Activated CD4-positive, alpha-beta T cell treated with anti-CD3 and anti-CD28 coated beads, Interleukin-2, Interleukin-6, amounts not matched to agents 100 ng/mL and 50 ng/mL, durations not matched to agents 16 hours and 8 hours (primary cell): ENCODE measurements at places on chromosomes 16 and 17.

DNA sequence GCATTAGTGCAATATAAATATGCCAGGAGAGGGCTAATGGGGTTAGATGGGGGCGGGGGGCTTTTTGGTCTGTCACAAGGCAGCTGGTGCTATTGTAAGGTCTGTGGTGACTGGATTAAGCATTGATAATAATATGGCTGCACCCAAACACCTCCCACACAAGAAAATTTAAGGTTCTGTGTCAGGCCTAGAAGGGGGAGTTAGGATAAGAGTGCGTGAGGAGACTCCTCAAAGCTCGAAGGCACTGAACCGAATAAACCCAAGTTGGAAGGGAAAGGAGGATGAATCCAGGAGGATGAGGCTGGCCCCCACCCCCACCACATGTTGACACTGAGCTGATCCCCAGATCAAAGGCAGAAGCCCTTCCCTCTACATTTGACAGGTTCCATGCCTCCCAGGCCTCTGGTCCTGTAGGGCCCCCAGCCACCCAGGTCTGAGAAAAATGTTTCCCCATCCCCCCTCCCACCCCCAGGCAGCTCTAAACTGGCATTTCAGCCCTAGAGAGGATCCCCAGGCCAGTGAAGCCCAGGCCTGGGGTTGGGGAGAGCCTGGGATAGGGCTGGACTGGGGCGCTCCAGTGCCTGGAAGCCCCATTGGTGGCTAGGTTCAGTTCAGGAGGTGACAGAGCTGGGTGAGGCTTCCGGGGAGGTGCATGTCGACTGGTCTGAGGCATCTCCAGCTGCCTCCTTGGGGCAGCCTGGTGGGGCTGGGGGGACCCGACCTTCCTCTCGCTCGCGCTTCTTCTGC, 1.7 kb downstream of the HOXB1 start:
- no peak for DNase-seq

DNA sequence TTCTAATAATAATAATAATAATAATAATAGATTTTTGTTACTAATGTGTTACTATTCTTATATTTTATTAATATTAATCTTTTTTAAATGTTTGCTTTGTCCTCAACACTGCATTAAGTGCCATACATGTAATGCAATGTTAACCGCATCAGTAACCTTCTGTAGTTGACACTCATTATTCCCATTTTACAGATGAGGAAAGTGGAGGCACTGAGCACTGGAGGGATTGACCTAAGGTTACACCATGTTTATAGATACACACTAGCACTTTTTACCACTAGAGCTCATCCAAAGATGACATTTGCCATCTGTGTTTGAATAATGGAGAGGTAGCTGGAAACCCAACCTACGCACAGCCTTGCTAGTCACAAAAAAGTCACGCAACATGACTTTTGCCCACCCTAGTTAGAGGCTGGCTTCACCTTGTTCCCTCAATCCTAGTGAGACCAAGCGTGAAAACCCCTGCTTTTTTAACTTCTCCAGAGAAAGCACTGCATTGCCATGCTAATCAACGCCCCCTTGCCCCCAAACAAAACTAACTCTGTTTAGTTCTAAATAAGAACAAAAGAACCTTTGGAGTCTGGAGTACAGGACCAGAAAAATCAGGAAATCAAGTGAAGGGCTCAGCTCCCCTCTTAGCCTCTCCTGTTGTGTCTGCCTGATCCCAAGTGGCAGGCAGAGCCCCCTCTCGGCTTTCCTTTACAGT, 2.3 kb downstream of the ARSG start:
- DNase-seq = no peak

GRCh38 chr17:3475251-3475685, 529 bp upstream of the ASPA start:
- no peak for DNase-seq

DNA sequence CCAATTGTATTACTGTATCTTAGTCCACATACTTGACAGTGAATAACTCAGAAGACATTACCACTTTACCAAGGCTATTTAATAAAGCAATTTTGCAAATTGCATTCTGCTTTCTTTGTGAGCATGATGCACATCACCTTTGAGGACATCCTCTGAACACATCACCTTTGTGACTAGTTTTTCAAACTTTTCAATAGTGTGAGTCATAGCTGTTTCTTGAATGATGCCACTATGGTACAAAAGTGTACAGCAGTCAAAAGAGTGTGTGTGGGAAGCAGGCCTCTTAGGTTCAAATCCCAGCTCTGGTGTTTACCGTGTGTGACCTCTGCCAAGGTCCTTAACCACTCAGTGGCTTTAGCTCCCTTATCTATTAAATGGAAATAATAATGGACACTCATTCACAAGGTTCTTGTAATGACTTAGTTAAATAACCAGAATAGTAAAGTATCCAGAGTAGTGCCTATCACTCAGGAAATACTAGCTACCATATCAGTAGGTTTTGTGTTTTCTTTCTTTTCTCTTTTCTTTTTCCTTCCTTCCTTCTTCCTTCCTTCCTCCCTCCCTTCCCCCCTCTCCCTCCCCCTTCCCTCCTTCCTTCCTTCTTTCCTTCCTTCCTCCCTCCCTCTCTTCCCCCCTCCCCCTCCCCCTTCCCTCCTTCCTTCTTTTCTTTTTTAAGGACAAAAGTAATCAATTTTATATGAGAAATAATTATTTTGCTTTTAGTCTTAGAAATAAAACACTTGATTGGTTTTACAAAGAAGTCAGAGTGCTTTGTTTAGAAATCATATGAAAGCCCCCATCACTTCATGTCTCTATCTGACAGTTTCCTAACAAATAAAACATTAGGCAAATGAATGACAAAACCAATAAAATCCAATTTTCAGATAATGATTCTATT, 178.9 kb downstream of the MYO1D start:
- DNase-seq = no peak

- no peak for DNase-seq
Measured at GRCh38 chr16:63981639-63982038, 1140.2 kb downstream of the CDH11 start.

GRCh38 chr16:74202009-74202408, 94.6 kb upstream of the PSMD7 start:
- DNase-seq = no peak

GRCh38 chr16:19774024-19774423, 56.0 kb downstream of the IQCK start:
- DNase-seq = no peak

GRCh38 chr17:37239690-37240334, 136.0 kb upstream of the C17orf78 start:
- DNase-seq = no peak

- no peak for DNase-seq
Measured at GRCh38 chr16:17154981-17155380, 315.8 kb downstream of the XYLT1 start.

DNA sequence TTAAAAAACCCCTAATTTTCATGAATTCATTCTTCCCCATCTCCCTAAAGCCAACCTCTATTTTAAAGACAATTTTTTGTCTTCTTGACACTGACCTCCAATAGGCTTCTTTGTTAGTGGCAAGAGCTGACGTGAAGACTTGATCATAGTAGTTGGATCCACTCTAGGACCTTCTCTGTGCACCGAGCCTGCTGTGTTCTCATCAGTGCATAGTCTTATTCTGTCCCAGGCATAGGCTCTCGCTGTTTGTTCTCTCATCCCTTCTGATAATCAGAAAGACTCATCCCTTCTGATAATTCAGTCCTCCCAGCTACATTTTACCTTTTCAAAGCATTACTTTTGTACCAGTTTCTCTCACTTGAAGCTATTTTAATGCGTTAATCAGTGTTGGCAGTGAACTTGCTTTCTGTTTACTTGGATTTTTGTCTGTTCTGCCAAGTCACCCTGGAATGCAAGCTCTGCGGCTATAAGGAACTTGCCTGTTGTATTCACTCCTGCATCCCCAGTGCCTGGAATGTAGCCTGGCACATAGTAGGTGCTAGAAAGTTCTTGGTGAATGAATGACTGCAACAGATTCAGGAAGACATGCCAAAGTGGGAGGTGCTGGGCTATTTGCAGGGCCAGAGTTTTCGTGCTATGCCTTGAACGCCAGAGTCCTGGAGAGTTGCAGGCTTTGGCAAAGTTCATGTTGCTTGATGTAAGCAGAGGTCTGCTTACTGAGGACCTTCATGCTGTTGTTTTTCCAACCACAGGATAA, 147.6 kb upstream of the MPHOSPH6 start:
- no peak for DNase-seq

GRCh38 chr16:87331241-87331801, 14.1 kb upstream of the C16orf95 start:
- DNase-seq = no peak

- DNase-seq = no peak
Measured at GRCh38 chr16:496097-496886, 31.2 kb upstream of the CAPN15 start.

DNA sequence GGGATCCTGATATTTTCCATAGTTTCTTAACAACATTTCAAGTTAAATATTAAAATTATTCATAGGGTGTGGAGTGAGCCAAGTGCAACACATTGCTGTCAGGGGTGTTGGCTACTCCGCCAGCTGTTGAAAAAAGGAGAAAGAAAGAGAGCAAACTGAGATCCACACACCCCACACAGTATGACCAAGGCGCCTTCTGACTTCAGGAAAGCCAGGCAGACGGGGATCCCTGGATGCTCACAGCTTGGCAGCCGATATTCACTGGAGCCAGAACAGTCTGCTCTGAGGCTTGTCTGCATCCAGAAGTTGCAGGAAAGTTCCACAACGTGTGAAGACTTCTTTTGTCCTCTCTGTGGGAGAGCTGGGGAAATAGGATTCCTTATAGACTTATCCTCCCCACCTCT, 9.3 kb downstream of the CHD9NB start:
- DNase-seq = no peak

DNA sequence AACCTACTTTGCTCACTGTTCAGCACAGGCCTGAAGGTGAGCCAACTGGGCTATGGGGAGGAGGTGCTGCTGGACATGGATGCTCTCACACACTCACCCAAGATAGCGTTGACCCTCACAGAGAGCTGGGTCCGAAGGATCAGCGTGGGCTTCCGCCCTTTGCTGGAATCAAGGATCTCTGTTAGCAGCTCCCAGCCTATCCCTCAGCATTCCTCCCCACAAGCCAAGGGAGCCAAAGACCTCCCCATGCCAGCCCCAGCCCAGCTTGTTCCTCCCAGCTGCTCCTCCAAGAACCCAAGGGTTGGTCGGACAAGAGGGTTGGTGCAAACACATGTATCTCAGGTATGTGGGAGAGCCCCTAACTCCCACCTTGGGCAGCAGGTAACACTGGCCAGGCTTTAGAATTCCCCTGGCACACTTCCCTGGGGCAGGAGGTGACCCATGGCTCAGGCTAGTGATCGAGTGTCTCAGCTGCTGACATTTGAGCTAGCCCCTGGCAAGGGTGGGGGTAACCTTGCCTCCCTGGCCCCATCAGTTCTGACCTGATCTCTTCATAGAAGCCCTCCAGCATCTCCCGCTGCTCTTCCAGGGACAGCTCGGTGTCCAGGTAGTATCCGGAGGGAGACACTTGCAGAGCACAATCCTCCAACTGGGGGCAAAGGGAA, 8.3 kb downstream of the FHOD1 start:
- DNase-seq = no peak

GRCh38 chr17:40535924-40536294, 29.4 kb downstream of the CCR7 start:
- DNase-seq = no peak

DNA sequence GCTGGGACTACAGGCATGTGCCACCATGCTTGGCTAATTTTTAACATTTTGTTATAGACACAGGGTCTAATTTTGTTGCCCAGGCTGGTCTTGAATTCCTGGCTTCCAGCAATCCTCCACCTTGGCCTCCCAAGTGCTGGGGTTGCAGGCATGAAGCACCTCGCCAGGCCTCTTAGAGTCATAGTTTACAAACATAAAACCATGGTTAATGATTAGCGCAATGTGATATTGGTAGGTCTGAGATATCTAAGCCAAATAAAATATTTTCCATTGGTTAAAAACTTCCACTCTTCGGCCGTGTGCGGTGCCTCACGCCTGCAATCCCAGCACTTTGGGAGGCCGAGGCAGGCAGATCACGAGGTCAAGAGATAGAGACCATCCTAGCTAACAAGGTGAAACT, 16.6 kb downstream of the TXNDC11 start:
- no peak for DNase-seq

DNA sequence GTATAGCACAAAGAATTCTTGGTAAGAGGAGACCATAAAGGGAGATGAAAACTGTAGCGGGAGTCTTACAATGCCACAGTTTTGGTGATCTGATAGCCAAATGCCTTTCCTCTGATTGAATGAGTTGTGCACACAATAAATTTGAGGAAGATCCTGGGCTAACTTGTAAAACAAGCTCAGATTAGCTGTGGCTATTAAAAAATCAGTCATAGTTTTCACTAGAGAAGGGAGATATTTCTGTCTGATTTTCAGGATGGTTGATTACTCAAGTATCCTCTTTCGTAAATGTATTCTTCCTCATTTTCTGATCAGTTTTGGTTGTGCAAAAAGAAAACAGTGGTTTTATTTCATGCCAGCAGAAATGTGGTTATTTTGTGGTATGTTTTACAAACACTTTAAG, 9.1 kb upstream of the METTL9 start:
- DNase-seq = no peak

- no peak for DNase-seq
Measured at GRCh38 chr17:32894245-32894644, 17.3 kb upstream of the MYO1D start.

DNA sequence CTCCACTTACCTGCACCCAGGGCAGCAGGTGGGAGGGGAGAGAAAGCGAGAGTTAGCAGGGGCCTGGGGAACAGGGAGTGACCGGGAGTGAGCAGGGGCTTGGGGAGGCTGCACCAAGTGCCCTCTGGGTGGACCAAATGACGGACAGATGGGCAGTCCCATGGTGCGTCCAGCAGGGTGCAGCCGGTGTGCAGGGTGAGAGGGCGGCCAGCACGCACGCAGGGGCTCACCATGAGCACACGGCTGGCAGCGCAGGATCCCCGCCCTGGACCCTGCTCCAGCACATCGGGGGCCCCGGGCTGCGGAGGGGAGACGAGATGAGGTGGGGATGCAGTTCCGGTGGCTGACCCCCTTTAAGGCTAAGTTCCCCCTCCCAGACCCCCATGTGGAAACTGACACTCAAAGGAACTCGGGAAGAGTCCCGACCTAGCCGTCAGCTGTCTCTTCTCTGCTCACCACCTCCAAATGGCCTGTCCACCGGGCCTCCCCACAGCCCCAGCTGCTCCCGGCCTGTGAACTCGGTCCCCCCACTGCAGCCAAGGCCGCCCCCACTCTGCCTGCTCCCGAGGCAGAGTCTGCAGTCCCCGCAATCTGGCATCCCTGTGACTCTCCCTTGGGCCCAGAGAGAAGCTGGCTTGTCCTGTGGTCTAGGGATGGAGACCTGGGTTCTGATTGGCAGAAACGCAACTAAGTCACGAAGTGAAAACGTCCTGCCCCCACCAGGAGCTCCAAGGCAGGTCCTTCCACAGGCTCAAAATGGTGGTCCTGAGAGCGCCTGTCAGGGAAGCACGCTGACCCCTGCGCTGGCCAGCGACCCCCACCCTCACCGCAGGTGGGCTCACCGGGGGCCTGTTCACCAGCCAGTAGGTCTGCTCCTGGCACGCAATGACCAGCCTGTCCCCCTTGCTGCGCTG, 2.9 kb downstream of the RGS11 start:
- no peak for DNase-seq

GRCh38 chr16:80924372-80924978, 82.2 kb downstream of the CMC2 start:
- DNase-seq = peak; percentile 51
